CD8-positive, alpha-beta memory T cell (primary cell): ENCODE measurements at places on chromosomes 3 and 15.

GRCh38 chr3:72629191-72629631, 219.0 kb downstream of the SHQ1 start:
- no peak for DNase-seq

- no peak for DNase-seq
These were observed 21.5 kb downstream of the FAM43A start for GRCh38 chr3:194707147-194707540.

GRCh38 chr15:67585681-67586080, 43.2 kb downstream of the MAP2K5 start:
- no peak for DNase-seq

DNA sequence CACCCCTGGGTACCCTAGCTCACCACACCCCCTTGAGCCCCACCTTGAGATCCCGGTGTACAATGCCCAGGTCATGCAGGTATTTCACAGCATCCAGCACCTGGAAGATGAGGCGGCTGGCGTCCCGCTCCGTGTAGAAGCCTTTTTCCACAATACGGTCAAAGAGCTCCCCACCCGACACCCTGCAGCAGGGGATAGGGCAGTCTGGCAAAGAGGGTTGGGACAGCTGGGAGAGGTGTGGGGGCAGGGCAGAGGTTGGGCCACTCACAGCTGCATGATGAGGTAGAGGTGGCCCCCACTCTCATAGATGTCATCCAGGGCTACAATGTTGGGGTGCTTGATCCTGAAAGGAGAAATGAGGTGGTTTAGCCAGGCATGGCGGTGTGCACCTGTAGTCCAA, 6.9 kb downstream of the CAMK1 start:
- DNase-seq: no peak

DNA sequence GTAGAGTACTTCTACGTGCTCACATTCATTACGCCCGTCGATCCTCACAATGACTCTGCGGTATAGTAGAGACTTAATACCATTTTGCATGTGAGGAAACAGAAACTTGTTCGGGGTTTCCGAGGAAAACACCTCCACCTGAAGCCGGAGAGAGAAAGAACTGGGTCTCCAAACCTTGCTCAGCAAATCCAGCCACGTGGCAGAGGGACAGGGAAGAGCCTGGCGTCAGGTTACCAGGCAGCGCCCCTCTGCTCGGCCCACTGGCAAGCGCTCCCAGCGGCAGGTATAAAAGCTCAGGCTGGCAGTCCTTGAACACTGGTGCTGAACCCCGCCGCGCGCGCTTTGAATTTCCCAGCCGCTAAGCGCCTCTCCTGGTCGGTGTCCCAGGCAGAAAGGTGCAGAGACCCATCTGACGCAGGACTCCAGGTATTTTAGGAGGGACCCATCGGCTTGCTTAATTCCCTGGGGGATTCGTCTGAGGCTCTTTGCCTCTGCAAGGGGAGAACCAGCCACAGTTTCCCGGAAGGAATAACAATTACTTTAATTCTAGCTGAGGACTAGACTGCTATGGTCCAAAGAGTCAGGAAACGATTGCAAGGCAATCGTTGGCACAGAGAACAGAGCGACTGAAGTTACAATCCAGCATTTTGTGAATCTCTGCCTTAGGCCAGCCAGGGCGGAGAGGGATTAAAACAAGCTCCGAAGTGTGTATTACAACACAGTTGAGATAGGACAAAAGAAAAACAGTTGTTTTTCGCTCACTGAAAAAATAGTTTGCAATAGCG, at the start of gene C2CD4A:
C2CD4A (plus strand) TSS at position 315 of the 785 bp plus-strand sequence. CDS start 637 bp downstream, outside the sequence.
- peak; percentile 47 for DNase-seq
